Foreskin melanocyte (primary cell): ENCODE measurements at places on chromosomes 13 and 19.

- DNase-seq: no peak
These were observed at the start of gene HRC for GRCh38 chr19:49155005-49155819. TSS of gene HRC (minus strand) at chr19:49155396. CDS start at chr19:49155237, 159 bp downstream.

GRCh38 chr13:43316281-43316680 is 292.9 kb downstream of the DNAJC15 start:
- DNase-seq: no peak

DNA sequence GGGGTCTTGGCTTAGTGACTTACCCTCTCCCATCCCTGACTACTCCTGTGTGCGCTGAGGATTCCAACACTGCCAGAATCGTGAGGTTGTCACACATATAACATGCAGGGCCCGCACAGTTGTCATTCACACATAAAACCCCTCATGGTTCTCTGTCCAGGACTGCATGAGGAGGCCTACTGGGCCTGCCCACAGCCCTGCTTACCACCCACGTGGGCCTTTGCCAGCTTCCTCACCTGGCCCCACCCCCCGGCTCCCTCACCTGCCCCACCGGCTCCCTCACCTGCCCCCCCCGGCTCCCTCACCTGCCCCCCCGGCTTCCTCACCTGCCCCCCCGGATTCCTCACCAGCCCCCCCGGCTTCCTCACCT is 197.2 kb downstream of the TEX29 start:
- no peak for DNase-seq

DNA sequence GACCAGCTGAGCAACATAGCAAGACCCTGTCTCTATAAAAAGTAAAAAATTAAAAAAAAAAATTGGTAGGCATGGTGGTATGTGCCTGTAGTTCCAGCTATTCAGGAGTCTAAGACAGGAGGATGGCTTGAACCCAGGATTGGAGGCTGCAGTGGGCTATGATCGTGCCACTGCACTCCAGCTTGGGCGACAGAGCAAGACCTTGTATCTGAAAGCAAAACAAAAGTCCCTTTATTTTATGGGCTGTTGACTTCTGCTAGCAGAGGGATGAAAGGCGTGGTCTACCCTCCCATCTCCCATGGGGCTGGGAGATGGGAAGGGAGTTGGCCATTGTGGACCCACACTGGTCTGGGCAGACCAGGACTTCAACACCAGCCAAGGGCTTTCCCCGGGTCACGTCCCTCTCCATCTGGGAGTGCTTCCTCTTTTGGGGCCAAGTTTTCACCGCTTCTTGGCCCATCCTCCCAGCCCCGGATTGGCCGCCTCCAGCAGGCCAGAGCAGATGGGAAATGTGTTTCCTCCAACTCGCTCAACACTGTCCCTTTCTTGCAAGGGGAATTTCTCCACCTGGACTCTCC is 2.2 kb upstream of the TNFSF9 start:
- peak; percentile 54 for DNase-seq

GRCh38 chr13:31286930-31287329 is 87.2 kb downstream of the B3GLCT start:
- no peak for DNase-seq

DNA sequence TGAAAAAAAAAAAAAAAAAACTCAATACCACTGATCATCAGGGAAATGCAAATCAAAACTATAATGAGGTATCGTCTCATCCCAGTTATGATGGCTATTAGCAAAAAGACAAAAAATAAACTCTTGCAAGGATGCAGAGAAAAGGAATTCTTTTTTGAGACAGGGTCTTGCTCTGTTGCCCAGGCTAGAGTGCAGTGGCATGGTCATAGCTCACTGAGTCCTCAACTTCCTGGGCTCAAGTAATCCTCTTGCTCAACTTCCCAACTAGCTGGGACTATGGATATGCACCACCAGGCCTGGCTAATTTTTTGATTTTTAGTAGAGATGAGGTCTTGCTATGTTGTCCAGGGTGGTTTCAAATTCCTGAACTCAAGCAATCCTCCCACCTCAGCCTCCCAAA is 59.5 kb downstream of the MICU2 start:
- no peak for DNase-seq

DNA sequence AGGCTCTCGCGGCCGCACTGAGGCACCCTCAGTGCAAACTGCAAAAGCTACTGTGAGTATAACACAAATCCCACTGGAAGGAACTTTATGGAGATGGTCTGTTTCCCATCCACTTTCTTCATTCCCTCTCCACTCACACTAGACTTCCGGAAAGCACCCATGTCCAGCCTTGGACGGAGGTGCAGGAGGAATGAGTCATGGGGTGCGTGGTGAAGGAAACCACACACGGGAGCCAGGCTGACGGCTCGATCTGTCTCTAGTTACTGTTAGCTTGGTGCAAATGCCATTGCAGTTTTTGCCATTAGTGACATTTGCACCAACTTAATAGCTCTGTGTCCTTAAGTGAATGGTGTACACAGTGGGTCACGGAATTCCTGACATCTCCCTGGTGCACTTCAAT is 14.6 kb downstream of the NLRP8 start:
- DNase-seq: no peak

DNA sequence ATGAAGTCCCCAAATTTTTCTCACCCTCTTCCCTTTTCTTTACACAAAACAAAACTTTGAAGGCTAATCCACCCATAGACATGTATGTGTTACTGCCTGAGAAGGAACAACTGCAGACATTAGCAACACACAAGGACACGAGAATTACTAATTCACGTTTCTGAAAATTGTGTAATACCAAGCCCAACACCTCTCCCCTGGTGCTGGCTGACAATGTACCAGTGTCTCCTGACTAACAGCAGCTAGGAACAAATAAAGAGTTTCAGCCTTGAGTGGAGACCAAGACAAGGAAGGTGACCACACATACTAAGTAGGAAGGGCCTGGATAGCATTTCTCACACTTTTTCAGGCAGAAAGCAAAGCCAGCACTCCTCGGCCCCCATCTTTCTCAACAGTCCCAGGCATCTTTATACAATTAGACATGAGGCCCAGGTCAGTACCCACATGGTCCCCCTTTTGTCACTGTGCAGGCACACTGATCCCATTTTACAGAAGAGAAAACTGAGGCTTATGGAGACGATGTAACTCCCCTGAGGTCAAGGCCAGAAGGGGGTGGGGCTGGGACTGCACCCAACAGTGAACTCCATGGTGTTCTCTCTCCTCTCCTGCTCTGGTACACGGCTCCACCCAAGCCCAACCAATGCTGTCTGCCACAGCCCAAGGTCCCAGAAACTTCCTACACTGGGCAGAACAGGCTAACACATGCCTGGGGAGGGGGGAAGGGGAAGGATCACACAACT is 8.7 kb downstream of the BRD4 start:
- DNase-seq: no peak

GRCh38 chr13:60093425-60094019 is 70.2 kb downstream of the DIAPH3 start:
- DNase-seq: no peak

- DNase-seq: no peak
These were observed 149.1 kb downstream of the COG6 start for GRCh38 chr13:39804332-39805210.

DNA sequence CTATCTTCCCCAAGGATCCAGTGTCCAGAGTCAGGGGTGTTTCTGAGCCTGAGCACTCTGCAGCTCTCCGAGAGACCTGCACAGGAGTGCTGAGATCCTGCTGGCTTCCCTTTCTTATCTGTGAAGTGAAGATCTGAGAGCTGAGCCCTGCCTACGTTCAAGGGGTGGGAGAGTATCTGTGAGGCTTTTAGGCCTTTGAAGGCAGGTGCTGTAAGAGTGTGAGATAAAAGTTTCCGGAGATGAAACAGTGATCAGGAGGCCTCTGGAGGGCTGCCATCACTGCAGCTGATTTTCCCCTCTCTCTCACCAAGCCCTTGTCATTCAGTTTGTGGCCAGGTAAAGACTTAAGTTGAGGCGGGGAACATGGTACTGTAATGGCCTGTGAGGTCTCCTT is 83.1 kb downstream of the AKAP11 start:
- DNase-seq: no peak

DNA sequence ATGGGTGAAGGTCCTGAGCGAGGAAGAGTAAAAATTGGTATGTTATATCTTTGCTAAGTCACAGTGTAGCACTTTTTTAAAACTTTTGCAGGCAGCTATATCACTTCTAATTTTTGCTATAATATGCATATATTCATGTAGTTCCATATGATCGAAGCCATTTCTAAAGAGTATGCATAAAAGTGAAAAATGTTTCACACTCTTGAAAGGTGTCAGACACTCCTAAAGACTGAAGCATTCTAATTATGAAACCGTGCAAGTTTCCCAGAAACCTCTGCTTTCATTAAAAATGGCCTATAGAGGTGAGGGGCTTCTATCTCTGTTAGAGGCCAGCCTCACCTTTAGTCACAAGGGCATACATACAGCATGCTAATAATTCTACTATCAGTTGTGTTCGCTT is 128.9 kb downstream of the CDK8 start:
- no peak for DNase-seq

DNA sequence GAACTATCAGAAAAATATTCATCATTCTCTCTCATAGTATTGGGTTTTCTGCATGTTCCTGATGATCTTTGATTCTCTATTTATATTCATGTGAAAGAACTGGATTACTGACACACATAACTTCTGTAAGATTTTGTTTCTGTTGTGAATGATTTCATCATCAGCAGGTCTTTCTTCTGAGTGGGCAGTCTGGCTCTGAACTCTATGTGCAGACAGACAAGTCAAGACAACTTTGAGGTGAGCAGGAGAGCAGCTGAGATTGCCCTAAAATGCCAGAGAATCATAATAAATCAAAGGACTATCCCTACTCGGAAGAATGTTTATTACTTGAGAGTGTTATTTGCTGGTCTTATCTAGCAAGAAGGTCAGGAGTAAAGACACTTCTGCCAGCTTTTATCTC is 652.1 kb upstream of the GPC6 start:
- no peak for DNase-seq

GRCh38 chr19:36572593-36573019 is 486 bp downstream of the ZNF529 start:
- no peak for DNase-seq

DNA sequence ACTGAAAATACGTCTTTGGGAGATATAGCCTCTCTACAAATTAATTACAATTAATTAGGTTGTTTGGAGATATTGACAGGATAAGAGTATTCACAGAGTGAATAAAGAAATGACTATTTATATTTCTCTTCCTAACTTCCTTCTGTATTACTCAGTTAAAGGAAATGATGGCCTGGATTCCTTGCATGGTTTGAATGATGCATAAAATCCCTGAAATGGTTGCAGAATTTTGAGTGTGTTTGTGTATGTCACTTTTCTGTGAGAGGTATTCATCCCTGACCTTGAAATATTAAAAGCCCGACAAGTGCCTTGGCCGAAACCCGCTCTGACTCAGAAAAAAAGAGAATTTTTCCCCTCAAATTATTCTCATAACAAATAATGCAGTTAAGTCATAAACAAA is 90.0 kb downstream of the PDS5B start:
- no peak for DNase-seq

DNA sequence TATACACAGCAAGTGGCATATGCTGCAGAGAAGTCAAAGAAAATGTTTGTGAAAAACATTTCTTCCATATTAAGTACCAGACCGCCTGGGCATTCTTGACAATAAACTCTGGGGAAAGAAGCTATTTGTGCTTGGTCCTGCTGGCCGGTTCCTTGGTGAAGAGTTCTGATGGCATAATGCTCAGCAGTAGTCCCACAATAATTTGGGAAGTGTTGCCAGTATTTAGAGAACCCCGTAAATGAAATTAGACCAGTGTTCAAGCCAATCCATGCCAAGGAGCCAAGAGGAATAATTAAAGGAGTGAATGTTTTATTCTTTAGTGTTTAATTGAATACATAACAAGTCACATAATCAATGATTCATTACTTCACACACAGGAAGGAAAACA is 6.3 kb downstream of the KCTD12 start:
- no peak for DNase-seq

DNA sequence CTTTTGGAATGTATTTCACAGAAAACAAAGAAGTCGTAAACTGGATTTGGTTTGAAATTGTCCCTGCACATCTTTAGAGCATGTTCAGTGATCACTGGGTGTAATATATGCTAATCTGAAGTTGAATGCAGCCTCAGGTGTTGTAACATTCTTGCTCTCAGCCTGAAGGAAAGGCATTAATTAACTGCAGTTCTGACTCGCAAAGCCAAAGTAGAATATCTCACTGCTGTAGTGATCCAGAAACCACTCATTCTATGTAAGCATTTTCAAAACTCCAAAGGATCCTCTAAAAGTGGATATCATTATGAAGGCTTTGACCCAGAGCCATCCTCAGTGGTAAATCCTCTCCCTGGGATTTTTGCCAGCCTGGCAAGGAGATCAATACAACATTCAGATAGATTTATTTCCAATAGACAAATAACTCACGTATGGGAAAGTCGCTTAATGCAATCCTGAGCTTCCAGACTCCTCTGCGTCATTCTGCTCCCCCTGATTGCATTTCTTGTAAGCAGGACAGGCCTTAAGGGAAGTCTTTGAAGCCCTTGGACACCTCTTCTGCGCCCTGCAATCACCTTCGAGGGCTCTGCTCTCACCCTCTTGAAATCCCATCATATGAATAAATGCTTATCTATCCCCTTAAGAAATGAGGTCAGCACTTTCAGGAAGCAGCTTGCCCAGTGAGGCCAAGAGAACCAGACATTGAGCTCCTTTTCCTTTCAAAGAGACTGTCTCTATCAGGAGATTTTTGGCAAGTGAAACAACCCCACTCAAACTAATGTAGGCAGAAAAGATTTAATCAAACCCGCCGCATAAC is 301.7 kb upstream of the NBEA start:
- no peak for DNase-seq

DNA sequence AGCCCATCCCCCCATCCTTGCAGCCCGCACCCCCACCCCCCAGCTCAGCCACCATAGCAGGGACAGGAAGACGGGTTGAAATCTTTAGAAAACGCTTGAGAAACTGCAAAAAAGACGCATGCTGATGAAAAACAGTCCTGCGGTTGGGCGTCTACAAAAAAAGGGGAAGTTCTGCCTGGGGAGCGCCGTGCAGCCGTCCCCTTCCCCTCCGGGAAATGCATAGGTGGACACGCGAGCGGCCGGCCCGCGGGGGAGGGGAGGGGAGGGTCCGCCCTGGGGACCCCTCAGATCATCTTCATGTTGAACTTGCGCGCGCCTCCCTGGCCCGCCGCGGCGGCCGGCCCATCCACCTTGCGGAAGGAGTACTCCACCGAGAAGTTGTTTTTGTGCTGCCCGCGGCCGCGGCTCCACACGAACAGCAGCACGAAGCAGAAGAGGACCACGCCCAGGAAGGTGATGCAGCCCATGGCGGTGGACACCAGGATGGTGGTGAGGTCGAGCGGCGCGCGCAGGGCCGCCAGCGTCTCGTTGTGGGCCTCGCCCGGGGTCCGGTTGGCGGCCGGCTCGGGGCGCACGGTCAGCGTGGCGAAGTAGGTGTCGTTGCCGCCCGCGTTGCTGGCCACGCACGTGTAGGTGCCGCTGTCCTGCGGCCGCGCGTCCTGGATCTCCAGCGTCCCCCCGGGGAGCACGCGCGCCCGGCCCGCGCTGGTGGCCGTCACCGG is 7.9 kb upstream of the PEAK3 start:
- no peak for DNase-seq

DNA sequence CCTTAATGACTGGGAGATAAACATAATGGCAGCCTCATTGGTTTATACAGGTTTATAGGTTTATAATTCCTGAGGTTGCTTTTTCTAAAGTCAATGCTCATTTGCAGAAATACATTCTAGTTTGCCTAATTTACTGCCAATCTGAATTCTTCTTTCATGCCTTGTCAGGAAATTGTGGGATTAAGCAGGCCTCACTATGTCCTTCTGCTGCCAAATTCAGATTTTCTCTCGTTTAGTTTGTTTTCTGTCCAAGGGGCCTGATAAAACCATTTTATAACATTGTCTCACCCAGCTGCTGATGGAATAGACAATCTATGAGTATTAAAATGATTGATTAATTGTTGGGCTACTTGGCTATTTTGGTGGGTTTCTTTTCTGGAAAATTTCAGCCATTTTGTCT is 42.4 kb upstream of the OBI1 start:
- no peak for DNase-seq
